ENCODE measurements at places on chromosomes 7 and 10. TPM values are rescaled to one million over a fixed set of nuclear protein-coding genes. Genes with fewer than 3 reads are reported as not detected.

DNA sequence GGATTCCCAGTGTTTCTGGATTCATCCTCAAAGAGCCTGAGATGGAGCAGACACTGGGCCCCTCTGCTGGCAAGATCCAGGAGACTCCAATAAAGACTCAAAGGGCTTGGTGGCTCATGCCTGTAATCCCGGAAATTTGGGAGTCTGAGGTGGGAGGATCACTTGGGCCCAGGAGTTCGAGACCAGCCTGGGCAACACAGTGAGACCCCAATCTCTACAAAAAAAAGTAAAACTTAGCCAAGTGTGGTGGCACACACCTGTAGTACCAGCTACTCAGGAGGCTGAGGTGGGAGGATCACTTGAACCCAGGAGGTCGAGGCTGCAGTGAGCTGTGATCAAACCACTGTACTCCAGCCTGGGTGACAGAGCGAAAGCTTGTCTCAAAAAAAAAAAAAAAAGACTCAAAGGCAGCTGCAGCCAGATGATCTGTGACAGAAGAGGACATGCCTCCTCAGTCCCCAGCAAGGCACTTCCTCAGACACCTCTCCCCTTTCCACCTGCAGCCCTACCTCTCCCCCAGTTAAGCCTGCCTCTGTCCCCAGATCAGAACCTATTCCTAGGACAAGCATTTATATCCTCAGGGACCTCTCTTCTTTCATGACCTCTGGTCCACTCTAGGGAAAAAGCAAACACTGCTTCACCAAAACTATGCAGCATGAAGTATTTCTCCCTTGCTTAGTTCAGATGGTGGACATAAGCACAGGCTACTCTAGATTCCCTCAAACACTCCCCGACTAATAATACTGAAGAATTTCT lies 27.9 kb downstream of the PDLIM1 start:
- no peak for DNase-seq

DNA sequence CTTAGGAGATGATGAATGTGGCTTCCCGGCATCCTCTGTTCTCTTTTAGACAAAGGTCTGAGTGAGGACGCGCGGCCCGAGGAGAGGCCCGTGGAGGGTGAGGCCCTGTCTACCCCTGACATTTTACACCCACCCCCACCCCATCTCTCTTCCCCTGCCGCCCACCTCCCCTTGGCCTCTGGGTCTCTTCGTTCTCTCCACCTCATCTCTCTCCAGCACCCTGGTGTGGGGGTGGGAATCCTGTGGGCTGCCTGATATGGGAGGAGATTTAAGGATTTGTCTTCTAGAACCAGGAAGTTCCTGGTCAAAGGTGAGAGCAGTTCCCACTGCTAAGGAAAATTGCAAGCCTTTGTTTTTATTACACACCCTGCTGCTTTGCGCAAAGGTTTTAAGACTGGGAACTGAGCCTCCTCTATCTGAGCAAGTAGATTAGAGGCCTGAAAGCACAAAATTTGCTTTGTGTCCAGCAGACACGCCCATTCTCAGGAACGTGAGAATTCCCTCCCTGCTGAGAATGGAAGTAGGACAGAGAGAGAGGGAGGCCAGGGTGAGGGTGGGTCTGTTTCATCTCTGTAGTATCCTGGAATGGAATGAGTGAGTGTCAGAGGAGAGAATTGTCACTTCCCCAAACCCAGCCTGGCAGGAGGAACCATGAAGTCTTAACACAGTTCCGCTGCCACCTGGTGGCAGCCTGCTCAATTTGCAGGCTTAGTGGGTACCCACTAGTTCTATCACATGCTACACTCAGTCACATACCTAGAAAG lies 91.2 kb downstream of the GTF2IRD1 start:
- DNase-seq = no peak

DNA sequence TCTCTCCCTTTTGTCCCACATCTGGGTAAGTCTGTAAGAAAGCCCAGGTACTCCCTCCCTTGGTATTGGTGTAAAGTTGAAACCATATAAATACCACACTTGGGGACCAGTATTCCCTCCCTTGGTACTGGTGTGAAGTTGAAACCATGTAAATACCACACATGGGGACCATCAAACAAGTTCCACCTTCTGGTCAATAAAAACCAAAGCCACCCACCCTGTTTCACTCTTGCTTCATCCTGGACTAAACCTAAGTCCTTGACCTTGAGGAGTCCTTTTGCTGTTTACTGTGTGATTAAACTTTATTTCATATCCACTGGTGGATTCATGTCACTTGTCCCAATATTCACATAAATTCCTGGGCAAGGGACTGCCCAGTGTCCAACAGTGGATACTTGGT lies 8.4 kb downstream of the P4HA1 start:
- no peak for DNase-seq

- DNase-seq = no peak
Measured at GRCh38 chr7:41244246-41244645, 458.6 kb downstream of the INHBA start.

- DNase-seq = no peak
Measured at GRCh38 chr7:44154703-44155102, 13.6 kb upstream of the MYL7 start.

DNA sequence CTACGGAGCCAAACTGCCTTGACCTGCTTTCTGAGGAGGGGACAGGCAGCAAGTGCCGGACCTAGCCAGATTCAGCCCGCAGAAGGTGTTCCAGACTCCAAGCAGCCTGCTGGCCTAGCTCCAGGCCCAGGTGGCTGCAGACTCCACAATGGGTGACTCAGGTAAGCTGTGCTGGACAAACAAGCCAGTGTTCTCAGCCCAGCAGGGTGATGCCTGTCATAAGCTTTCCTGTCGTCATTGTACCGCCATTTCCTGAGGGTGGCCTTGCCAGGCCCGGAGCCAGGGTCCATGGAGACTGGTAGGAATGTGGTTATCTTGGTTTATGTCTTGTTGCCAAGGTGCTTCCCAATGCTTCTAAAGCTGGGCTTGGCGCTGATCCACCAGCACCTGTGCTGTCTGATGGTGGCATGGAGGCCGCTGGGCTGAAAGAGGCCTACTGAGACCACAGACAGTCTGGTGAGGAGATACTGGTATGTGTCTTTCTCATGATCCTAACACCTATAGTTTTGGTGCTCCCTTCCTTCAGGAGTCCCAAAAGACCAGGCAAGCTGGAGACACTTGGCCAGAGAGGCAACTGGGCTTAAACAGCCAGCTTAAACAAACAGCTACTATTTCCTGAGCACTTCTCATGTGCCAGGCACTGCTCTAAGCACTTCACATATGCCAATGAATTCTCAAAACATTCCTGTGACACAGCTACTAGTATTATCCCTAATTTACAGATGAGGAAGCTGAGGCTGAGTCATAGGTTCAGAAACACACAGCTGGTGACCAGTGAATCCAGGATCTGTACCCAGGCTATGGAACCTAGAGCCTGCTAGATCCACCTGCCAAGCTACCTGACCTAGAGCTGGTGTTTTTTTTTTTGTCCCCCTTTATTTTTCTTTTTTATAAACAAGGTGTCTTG lies 42.0 kb downstream of the ZC3HC1 start:
- DNase-seq = no peak

- DNase-seq = no peak
Measured at GRCh38 chr10:6148251-6148701, 54.5 kb upstream of the PFKFB3 start.

- no peak for DNase-seq
Measured at GRCh38 chr10:8255301-8255700, 200.8 kb downstream of the GATA3 start.

DNA sequence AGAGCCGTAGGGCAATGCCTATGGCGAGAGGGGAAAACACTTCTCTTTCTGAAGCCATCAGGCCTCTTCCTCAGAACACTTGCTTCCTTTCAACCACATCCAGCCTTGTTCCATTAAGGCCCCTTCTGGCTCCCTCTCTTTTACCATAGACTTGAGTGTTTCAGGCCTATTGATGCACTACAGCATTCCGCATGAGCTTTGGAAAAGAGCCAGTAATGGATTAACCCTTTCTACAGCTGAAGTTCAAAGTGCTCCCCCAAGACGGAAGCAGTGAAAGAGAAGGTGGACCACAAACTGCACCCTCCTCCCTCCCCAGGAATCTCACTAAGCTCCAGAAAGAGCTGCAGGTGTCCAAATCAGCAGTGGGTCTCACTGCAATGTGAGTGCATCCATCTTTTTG lies 102.7 kb upstream of the C7orf33 start:
- no peak for DNase-seq

- DNase-seq = no peak
Measured at GRCh38 chr7:10083766-10084165, 889.9 kb upstream of the PHF14 start.

DNA sequence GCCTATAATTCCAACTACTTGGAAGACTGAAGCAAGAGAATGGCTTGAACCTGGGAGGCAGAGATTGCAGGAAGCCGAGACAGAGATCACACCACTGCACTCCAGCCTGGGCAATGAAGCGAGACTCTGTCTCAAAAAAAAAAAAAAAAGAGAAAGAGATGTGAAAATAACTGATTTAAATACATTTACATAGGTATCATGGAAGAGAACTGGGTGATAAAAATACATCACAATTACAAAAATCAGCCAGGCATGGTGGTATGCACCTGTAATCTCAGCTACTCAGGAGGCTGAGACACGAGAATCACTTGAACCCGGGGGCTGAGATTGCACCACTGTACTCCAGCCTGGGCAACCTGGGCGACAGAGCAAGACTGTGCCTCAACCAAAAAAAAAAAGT lies 19.8 kb downstream of the NANOS1 start:
- DNase-seq = no peak

- DNase-seq = no peak
Measured at GRCh38 chr7:127793582-127793981, 141.6 kb downstream of the SND1 start.

- DNase-seq = no peak
Measured at GRCh38 chr10:4661511-4662255, 164.3 kb upstream of the AKR1E2 start.

GRCh38 chr10:70887804-70888800 lies at the start of gene PCBD1:
Gene PCBD1 (minus strand): TSS chr10:70888565. CDS start chr10:70888533, 32 bp downstream.
- DNase-seq = peak; percentile 55

- DNase-seq = peak; percentile 56
Measured at GRCh38 chr10:104580321-104580720, 60.8 kb upstream of the SORCS3 start.

GRCh38 chr10:26733750-26734568 lies 36.5 kb downstream of the PDSS1 start:
- DNase-seq = no peak

- DNase-seq = no peak
Measured at GRCh38 chr7:64887756-64888508, 15.1 kb upstream of the ZNF273 start.

GRCh38 chr10:49007129-49007528 lies 67.5 kb upstream of the LRRC18 start:
- DNase-seq = no peak

GRCh38 chr7:4144811-4145510 lies 537.1 kb upstream of the FOXK1 start:
- no peak for DNase-seq

- no peak for DNase-seq
Measured at GRCh38 chr10:91381257-91381891, 28.8 kb upstream of the HECTD2 start.

GRCh38 chr10:98664329-98665042 lies 217.8 kb upstream of the HPS1 start:
- no peak for DNase-seq

- no peak for DNase-seq
Measured at GRCh38 chr10:122974543-122975064, 5.6 kb upstream of the PSTK start.

GRCh38 chr10:133324198-133324792 lies 12.4 kb downstream of the CALY start:
- DNase-seq = no peak

DNA sequence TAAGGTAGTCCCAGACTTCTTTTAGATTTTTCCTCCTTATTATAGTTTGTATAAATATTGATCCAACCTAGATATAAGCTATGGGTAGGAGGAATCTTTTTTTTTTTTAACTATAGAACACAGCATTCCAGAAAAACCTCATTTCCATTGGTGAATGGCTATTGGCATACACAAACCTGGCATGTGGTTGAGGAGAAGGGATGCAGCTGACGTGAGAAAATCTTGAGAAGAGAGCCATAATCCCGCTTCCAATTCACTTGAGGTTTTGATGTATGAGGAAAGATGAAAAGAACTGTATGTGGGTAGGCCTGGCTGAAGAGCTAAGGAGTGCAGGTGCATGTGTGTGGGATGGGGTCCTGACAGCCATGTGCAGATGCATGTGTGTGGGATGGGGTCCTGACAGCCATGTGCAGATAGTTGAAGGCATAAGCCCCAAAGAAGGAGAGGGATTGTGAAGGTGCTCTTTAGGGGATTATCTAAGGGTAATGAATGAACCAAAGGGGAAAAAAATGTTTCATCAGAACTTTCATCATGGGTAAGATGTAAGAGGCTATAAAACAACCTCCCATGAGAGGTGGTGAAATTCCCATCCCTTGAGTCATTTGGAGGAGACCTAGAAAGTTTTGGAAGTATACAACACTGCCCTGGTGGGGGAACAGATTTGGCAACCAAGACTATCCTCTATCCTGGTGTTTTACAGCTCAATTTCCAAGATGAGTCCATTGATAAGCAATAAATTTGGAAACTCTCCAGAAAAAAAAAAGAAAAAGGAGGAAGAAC lies 3.8 kb upstream of the PKD2L1 start:
- no peak for DNase-seq

DNA sequence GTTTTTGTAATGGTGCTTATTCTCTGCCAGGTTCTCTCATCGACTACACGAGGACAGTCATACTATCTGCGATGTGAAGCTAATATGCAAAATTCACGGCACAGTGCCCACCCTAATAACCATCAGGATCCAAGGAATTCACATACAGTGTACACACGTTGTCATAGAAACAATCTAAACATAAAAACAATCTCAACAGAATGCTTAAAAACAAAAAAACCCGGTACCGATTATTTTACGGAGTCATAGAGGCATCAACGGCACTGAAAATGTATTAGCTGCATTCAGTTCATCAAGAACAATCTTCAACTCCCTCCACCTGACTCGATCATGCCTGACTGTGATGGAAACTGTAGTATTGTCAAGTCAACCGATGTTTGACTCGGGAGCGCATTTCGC lies 628 bp downstream of the MRPS33 start:
- DNase-seq = no peak

GRCh38 chr10:17418249-17418648 lies 36.1 kb downstream of the ST8SIA6 start:
- no peak for DNase-seq

ITIH5 gene
- total RNA-seq = 14.3 TPM

UTF1 gene
- total RNA-seq = not detected

ITPRIP gene
- 1.6 TPM for total RNA-seq

OPN1SW gene
- not detected for total RNA-seq

PALD1 gene
- total RNA-seq = 8.9 TPM

C10orf62 gene
- not detected for total RNA-seq

GFRA1 gene
- 4.7 TPM for total RNA-seq

ADAM12 gene
- total RNA-seq = 4.7 TPM

WIPF3 gene
- 5.6 TPM for total RNA-seq

SVOPL gene
- total RNA-seq = 0.78 TPM

Measured in occipital lobe (tissue), 3 donors.